Left kidney (tissue), 8 donors: ENCODE measurements at places on chromosomes 7 and 10.

DNA sequence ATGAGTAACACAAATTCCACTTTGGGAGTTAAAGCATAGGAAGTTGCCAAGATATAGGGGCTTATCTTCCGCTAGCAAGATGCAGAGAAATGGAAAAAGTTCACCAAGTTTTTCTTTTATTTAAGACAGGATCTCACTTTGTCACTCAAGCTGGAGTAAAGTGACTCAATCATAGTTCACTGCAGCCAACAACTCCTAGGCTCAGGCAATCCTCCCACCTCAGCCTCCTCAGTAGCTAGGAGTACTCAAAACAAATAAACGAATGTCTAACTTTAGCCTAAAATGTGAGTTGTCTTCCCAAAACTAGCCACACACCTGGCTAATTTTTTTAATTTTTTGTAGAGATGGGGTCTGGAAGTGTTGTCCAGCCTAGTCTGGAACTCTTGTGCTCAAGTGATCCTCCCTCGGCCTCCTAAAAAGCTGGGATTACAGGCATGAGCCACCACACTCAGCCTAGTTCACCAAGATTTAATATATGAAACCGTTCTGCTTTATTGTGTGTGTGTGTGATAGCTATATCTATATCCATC lies 9.9 kb downstream of the VIM start:
- no peak for DNase-seq

DNA sequence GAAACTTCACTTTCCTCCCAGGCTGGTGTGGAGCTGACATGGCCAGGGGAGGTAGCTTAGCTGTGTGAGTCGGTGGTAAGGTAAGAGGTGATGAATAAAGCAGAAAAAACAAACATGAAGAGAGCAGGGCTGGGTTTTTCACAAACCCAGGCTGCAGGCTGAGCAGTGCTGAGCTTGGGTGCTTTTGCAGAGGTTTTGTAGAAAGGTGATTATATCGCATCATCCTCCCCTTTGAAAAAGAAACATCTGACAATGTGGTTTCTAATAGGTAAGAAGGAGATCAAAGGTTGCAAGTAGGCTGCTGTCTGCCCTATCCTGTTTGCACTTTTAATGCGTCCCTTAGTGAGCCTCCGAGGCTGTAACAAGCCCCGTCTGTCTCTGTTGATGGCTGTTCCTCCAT lies 69.6 kb upstream of the GRM8 start:
- DNase-seq, result no peak

- no peak for DNase-seq
These were observed 658.3 kb downstream of the SUGCT start for GRCh38 chr7:40793132-40793531.

DNA sequence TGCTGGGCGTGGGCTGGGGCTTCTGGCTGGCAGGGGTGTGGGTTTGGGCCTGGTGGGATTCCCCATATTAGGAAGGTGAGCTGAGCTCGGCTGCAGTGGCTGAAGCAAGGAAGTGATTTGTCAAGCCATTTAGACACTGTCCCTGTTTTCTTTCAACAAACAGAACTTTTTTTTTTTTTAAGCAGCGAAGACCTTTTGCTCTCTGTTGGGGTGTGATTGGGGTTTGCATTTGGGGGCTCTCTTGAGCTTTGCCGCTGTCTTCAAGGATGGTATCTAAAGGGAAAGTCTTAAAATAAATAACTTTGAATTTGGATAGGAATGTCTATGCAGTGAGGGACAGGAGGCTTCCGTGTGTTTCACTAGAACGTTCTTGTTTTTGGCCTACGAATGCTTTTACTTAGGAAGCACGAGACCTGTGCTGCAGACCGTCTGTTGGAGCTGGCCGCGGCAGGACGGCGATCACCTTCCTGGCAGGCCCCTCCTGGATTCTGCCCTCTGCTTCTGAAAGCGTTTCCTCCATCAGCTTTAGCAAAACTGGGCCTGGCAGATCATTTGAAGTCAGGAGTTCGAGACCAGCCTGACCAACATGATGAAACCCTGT lies 43.9 kb downstream of the FOXK1 start:
- DNase-seq, result no peak

- DNase-seq, result no peak
These were observed 251.7 kb upstream of the CXCL12 start for GRCh38 chr10:44636625-44637024.

DNA sequence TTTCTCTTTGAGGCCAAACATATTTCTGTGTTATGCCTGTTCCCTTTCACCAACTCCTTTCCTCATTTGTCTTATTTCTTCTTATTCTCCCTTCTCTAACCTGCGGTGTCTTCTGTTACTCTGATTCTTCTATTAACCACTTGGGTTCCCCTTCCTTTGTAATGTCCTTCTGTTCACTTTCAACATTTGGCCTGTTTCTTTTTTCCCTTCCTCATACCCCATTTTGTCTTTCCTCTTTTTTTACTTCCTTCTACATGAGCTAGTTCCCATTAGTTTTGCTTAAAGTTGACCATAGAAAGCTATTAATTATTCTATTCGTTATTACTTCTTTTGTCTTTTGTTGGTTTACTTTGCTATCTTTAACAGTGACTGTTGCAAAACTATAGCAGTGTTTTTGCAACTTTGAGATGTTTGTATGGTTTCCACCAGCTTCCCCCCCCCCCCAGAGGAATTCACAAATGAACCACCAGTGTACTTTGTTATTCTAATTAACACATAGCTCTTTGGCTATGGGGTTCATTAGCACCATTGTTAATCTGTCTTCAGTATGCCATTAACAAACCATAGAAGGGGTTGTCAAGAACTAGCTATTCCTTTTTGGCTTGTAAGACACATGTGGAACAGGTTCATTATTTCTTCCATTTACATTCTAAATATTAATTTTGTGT lies 2.9 kb downstream of the LRGUK start:
- DNase-seq, result no peak

DNA sequence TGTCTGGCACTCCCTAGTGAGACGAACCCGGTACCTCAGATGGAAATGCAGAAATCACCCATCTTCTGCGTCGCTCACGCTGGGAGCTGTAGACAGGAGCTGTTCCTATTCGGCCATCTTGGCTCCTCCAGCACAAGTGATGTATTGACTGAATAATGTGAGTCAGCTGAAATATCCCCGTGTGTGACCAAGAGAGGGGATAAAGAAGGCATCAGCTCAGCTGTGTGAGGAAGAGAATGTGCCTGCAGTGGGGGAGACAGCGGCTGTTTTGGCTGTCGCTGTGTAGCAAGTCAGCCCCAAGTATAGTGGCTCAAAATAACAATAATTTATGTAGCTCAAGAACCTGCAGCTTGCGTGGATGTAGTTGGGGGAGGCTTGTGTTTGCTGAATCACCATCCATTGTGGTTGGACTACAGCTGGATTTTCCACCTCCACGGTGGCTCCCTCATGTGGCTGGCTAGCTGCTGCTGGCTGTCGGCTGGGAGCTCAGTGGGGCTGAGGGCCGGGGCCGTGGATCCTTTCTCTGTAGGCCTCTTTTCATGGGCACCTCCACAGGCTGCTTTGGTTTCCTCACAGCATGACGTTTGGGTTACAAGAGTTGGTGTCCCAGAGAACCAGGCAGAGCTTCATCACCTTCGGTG lies 434.5 kb downstream of the CCSER2 start:
- DNase-seq, result no peak

- no peak for DNase-seq
These were observed 152.4 kb downstream of the DKK1 start for GRCh38 chr10:52466464-52466863.

GRCh38 chr7:106126170-106126938 lies 14.2 kb upstream of the SYPL1 start:
- DNase-seq, result no peak

DNA sequence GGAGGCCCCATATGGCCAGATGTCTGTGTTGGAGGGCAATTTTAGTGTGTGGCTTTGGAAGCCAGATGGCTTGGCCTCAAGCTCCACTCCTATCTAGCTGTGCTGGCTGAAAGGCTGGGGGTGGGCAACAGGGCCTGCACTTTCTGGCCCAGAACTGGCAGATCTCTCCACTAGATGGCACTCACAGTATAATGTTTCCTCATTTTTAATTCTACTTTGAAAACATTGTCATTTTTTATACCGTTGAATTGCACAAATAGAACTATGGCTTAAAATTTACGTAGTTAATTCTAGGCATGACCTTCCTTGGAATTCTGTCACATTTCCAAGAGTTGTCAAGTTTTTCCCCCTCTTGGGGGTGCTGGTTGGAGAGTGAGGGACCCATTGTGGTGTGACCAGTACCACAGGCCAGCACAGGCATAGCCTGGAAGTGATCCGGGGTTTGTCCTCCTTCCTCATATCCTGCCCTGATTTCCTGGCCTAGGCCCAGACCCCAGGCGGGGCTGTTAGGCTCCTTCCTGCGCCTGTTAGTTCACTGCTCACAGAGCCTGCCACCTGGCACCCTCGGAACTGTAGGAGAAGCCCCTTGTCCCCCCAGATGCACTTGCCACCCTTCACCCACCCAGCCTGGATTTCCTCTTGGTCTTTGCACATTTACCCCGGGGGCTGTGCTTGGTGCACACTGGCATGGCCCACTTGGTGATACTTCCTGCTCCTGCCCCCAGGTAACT lies 52.8 kb downstream of the ARHGAP22 start:
- peak; percentile 32 for DNase-seq

DNA sequence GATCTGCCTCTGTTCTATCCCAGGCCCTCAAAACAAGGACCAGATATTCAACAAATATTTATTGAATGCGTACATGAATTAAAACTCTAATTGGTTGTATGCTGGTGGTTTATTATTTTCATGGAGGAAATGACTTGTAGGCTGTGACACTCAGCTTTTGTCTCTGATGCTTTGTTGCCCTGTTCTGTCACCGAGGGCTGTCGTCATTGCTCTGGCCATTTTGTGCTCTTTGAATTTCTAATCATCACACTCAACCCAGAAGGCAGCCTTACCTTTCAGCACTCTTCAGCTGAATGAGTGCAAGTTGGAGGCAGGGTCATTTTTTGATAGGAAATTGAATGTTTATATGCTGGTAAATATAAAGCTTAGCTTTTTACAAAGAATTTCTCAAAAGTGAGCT lies 14.5 kb downstream of the SRGN start:
- no peak for DNase-seq

- DNase-seq, result no peak
These were observed 462.8 kb upstream of the ZWINT start for GRCh38 chr10:56823849-56824248.

GRCh38 chr10:102504179-102504975 lies 605 bp downstream of the SUFU start:
- DNase-seq, result no peak

DNA sequence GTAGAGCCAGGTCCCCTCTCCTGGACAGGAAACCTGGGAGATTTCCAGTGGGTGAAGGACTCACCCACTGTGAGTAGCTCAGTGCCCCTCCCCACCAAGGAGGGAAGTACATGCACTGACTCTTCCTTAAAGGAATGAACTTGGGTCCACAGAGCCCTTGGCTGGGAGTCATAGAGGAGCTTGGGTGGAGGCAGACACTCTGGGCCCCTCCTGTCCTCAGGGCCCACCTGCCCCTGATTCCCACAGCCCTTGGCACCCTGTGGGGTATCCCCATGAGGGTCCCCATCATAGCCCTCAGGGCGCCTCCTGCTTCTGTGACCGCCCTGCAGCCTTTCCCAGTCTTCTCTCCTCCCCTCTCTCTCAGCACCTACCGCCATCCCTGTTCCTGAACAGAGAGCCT lies 3.7 kb downstream of the EN2 start:
- DNase-seq, result no peak

DNA sequence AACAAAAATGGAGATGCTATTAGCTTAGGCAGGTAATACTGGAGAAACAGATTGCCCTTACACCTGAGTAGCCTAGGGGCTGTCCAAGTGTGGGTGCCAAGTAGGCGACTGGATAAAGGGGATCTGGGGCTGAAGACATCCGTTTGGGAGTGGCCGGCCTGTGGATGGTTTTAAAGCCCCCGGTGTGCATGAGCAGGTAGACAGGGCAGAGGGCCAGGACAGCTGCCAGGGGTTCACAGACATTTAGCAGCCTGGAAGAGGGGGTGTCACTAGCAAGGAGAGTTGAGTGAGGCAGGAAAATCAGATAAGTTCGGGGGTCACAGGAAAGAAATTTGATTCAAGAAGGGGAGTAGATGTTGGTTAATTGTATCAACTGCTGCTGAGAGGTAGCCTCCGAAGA lies 1.5 kb upstream of the OPALIN start:
- DNase-seq, result no peak

GRCh38 chr10:3064423-3064822 lies 2.9 kb upstream of the PFKP start:
- DNase-seq, result no peak

GRCh38 chr10:125473143-125473793 lies 209.7 kb downstream of the TEX36 start:
- no peak for DNase-seq

DNA sequence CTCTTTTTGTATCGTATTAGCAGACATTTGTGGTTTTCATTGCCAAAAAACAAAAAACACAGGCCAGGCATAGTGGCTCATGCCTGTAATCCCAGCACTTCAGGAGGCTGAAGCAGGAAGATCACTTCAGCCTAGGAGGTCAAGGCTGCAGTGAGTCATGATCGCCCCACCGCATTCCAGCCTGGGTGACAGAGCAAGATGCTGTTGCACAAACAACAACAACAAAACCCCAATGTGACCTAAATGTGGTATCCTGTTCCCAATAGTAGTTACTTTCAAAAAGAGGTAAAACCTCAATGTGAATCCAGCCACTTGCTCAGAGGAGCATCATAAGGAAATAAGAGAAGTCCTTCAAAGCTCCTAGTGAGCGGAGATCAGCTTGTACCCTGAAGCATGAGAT lies 45.8 kb upstream of the SKAP2 start:
- DNase-seq, result no peak

DNA sequence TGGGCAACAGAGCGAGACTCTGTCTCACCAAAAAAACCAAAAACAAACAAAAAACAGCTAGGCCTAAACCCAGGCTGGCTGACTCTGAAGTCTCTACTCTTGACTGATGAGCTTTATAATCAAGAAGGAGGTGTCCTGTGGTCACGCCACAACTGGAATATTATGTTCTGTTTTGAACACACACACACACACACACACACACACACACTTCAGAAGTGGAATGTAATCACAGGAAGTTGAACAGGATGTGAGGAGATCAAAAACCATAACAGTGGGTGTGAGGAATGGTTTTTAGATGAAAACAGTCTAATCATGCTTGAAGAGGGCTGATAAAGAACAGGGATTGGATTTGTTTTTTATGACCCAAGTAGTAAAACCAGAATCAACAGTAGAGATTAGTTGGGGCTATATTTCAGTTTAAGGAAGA lies 51.1 kb upstream of the IL6 start:
- no peak for DNase-seq

- no peak for DNase-seq
These were observed 85.9 kb downstream of the SLIT1 start for GRCh38 chr10:97099868-97100267.
